ENCODE measurements at places on chromosomes 3 and 15.

DNA sequence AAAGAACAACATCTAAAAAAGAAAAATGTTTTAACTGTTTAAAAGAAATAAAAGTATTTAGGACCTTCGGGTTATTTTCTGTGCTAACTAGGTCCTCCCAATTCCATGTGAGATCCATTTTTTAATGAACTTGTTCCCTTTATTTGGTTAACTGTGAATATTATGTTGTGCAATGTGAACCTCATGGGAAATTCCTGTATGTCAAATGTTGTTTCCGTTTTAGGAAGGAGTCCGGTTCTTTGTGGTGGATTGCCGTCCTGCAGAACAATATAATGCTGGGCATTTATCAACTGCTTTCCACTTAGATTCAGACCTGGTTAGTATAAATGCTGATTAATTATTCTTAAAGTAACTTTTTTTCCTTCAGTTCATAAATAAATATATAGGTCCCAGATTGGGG lies 35.5 kb upstream of the NIT2 start:
- DNase-seq: no peak

- DNase-seq: no peak
These were observed 93.8 kb downstream of the CMSS1 start for GRCh38 chr3:99911433-99911832.

DNA sequence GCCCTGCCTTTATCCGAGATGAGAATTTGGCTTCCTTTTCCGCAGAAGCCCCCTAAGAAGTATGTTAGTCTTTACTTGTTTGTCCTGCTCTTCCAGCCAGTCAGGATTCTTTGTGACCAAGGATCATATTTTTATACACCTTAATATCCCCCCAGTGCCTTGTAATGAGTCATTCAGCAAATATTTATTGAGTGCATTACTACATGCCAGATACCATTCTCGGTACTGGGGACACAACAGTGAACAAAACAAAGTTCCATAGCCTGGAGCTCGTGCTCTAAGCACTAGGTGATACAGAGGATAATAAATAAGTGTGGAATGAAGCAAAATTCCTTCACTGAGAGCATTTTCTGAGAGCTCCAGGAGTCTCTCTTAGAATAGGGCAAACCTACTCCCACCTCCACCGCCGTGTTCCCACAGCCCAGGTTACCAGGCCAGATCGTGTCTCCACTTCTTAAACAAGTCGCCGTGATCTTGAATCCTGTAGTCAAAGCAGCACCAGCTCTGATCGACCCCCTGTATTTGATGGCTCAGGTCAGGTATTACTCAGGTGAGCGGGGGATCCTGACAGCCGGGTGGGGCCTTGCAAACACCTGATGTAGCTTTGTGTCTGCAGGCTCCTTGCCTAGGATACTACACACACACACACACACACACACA lies 18.5 kb downstream of the TTC21A start:
- no peak for DNase-seq

DNA sequence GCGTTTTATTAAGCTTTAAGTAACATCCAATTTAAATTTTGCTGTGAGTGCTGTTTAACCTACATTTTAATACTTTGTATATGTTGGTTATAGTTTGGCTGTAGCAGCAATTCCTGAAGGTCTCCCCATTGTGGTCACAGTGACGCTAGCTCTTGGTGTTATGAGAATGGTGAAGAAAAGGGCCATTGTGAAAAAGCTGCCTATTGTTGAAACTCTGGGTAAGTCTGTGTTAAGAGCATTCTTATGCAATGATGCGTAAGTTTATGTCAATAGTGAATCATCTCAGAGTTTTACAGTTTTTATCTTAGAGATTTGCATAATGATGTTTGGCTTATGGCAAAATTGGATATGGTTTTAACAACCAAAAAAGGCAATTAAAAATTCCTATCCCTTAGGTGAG lies 62.7 kb downstream of the ASTE1 start:
- no peak for DNase-seq

DNA sequence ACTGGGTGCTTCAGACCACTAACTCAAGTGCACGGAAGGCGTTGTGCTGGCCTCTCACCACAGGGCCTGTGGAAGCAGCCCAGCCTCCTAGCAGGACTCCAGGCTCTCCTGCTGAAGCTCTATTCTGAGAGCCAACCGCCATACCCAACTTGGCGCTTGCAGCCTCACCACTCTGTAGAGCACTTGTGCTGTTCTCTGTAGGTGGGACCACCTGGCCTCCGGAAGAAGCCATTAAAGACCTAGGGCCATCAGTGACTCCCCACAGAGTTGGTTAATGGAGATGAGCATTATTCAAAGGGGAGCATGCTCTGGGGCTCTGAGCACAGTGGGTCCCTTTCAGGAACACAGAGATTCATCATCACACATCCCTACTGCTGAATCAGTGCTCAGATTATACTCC lies 50.9 kb downstream of the C3orf85 start:
- DNase-seq: no peak

DNA sequence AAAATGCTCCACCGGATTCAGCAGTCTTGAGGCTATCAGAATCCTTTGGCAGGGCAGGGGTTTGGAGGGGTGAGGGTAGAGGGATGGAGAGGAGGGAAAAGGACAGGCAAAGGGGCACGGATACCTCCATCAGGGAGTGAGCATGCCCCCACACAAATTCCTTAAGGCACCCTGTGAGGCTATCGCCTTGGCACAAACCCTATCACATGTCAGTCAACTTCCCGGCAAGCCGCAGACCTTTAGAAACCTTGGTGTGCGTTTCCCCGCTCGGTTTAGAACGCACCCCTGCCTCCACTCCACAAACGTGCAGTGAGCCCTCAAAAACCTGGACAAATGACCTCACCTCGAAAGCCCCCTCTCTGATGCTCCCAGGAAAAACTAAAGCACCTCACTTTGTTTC lies 422 bp upstream of the SETMAR start:
- no peak for DNase-seq

- no peak for DNase-seq
These were observed 113.2 kb upstream of the TJP1 start for GRCh38 chr15:29935296-29936004.

DNA sequence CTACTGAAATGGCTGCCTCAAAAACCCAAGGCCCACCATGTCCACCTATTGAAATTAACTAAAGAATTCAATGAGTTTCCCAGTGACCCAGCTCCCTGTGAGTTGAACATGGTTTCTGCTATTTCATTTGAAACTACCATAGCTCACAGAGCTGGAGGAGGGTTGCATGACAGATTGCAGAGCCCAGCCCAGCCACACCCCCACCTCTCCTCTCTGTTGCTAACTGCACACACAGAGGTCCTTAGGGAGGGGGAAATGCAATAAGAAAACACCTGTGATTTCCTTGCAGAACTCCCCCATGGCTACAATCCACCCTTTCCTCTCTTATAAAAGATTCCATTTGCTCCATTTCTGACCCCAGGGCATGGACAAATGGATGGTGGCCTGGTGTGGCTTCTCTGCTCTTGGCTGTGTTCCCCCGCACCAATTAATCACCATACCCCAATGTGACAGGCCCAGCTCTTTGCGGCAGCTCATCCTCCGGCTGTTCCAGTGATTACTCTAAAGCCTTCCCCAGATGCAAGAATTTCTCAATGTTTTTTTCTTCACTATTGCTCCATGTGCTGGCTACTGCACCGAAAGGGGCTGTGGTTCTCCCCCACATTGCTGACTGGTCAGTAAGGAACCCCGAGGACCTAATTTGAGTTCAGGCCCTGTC lies 208.4 kb upstream of the KBTBD8 start:
- DNase-seq: no peak

GRCh38 chr3:134860141-134860540 lies 65.1 kb downstream of the EPHB1 start:
- peak; percentile 78 for DNase-seq

DNA sequence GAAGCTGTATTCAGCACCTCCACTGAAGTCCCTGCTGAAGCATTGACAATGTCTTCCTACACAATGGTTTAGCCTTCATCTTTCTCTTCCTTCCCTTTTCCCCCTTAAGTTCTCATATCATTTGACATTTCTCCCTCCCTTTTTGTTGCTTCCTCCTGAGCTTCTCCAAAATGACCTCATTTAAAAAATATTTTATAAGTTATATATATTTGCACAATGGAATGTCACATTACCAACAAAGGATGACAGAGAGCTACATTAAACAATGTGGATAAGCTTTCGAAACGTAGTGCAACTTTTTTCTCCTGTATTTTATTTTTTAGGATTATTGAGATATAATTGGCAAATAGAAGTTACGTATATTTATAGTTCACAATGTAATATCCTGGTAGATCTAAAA lies 13.2 kb upstream of the DLG1 start:
- no peak for DNase-seq

DNA sequence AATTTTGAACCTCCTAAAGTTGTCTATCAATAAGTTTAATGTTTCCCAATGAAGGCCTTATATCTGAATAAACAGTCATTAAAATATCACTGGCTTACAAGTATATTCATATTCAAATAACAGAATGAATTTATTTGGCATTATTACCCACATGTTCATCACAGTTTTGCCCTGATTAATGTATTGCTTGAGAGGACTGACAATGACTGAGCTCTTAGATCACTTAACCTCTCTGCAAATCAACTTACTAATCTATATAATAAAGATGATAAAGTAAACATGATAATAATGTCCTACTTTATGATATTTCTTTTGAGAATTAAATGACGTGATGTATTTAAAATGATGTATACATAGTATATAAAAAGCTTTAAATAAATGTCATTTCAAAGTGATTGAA lies 532.0 kb upstream of the GBE1 start:
- no peak for DNase-seq

DNA sequence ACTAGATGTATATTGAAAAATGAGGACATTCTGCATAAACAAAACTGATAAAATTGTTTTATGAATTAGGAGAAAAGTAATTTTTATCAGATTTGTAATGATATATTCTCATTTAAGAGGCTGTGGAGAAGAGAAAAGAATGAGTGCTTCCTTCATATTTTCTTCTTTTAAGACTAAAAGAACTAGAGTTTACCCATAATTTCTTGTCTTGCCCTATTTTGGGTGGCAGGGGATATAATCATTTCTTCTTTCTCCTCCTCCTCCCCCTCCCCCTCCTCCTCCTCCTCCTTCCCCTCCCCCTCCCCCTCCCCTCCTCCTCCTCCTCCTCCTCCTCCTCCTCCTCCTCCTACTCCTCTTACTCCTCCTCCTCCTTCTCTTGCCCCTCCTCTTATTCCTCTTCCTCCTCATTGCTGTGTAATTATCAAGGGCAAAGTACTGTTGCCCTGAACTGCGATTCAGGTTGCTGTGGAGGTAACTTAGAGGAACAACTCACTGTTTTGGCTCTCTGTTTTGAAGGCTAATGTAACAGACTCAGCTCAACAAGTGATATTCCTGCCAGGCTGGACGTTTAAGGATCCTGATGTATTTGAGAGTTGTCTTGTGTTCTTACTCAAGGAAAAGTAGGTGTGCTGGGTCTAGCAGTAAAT lies 555.4 kb downstream of the AGBL1 start:
- DNase-seq: no peak

GRCh38 chr3:123488645-123489347 lies 39.9 kb upstream of the ADCY5 start:
- no peak for DNase-seq

DNA sequence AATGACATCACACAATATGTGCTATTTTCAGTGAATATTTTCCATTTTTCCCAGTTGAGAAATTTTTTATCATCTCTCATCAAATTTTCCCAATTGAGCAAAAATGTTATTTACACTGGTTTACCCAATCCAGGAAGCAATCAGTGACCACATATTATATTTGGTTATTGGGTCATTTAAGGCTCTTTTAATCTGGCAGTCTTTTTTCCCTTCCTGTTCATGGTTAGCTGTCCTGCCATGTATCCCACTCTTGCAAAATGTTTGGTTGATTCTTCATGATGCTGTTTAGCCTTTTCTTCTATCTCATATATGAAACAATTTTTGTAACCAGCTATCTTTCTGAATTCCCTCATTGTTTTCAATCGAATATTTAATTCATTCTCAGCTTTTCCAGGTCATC lies 626.0 kb downstream of the RBMS3 start:
- no peak for DNase-seq

DNA sequence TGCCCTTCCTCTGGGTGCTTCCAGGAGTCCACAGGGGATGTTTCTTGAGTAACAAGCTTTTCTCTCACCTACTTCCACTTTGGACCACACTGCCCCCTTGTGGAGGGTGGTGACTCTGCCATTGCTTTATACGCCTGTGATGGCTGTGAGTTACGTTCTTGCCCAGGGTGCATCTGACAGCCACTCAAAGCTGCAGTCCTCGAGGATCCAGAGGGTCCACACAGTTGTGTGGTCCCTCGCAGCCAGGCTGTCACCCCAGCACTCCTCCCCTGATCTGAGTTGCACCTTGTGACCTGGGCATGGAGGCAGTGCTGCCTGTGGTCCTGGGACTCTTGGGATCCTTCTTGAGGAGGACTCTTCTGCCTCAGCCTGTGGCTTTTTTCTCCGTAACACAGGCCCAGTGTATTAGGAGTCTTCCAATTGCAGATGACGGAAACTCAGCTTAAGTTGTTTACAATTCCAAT lies 23.4 kb downstream of the FOXL2 start:
- no peak for DNase-seq

DNA sequence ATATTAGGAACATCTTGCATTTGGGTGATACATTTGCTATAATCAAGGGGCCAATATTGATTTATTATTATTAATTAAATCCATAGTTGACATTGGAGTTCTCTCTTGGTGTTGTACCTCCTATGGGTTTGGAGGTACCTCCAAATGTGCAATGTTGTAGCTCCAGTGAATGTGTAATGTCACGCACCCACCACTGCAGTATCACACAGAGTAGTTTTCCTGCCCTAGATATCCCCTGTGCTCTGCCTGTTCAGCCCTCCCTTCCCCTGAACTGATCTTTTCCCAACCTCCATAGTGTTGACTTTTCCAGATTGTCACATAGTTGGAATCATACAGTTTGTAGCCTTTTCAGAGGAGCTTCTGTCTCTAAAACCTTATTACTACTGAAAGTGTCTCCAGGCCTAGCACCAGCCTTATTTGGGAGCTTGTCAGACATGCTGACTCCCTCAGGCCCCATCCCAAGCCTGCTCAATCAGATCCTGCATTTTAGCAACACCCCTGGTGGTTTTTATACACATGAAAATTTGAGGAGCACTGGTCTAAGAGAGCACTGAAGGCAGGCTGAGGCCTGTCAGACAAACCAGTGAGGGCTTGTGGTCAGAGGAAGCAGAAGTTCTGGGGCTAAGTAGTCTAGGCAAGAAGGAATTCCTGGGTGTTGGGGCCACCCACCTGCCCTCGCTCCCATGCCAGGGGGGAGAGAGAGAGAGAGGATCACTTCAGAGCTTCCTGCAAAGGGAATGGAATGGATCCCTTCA lies 73.4 kb downstream of the SLC6A11 start:
- DNase-seq: no peak

DNA sequence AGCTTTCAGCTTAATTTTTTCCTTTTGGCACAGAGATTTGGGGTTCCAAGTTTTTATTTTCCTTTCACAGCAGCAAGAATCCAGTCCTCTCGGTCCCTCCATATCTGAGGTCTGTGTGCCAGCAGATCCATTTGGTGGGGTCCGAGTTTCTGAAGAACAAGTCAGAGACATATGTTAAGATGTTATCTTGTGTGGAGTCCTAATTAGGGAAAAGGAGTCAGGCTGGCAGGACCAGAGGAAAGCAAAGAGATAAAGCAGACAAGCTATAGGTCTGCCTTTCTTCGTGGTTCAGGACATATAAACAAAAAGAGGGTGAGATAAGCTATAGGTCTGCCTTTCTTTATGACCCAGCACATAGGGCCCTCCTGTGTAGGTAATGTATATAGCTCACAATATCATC lies 54.9 kb downstream of the TMED3 start:
- no peak for DNase-seq

- DNase-seq: no peak
These were observed 3.7 kb downstream of the SLC6A20 start for GRCh38 chr3:45792516-45793172.
